ENCODE measurements at places on chromosomes 1 and 21.

GRCh38 chr1:6588128-6588892 lies 8.5 kb downstream of the ZBTB48 start:
- no peak for DNase-seq

- no peak for DNase-seq
Measured at GRCh38 chr1:19427087-19427781, 58.1 kb downstream of the CAPZB start.

- DNase-seq: no peak
Measured at GRCh38 chr1:44141531-44141930, at the start of gene KLF18. KLF18 (minus strand) TSS chr1:44141631; CDS start chr1:44141631, 0 bp downstream.

- DNase-seq: no peak
Measured at GRCh38 chr1:143748906-143749305, 222.9 kb downstream of the FAM72C start.

DNA sequence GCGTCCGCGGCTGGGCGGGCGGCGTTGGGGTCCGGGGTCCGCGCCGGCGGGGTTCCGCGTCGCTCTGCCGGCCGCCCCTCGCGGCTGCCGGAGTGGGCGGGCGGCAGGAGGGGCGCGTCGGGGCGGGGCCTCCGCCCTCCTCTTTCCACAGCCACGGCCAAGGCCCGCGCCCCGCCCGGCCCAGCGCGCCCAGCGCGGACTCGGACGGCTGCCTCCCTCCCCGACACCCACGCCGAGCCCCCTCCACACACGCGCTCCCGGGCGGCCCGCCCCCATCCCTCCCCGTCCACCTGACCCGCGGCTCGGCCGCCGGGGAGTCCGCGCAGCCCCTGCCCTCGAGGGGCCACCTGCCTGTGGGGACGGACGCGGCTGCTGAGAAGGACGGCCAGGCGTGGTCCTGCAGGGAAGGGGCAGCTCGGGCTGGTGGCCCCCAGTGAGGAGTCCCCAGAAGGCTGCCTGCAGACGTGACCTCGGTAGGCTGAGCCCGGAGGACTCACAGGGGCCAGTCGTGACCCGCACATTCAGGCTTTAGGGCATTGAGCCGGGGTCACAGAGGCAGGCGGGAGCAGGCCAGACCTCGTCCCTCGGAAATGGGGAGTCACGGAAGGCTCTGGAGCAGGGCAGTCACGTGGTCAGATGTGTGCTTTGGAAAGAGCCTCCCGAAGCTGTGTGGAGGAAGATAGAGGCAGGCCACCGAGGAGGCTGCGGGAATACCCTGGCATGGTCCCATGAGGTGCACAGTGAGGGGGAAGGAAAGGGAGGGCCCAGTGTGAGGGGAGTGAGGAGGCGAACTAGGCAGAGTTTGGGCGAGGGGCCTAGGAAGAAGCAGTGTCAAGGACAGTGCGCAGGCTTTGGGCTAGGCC lies at the start of gene COL8A2:
COL8A2 (minus strand) TSS at position 94 of the 863 bp plus-strand sequence. CDS start 24,980 bp downstream, outside the sequence.
- peak; percentile 77 for DNase-seq

GRCh38 chr1:48093147-48093546 lies 96.0 kb upstream of the TRABD2B start:
- DNase-seq: no peak

DNA sequence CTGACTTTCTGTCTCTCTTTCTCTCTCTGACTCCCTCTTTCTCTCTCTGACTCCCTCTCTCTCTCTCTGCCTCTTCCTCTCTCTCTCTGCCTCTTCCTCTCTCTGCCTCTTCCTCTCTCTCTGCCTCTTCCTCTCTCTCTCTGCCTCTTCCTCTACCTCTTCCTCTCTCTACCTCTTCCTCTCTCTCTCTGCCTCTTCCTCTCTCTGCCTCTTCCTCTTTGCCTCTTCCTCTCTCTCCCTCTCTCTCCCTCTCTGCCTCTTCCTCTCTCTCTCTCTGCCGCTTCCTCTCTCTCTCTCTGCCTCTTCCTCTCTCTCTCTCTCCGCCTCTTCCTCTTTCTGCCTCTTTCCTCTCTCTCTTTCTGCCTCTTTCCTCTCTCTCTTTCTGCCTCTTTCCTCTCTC lies 18.6 kb upstream of the ANKRD45 start:
- DNase-seq: no peak

- DNase-seq: no peak
Measured at GRCh38 chr1:177044390-177044789, 120.1 kb downstream of the ASTN1 start.

DNA sequence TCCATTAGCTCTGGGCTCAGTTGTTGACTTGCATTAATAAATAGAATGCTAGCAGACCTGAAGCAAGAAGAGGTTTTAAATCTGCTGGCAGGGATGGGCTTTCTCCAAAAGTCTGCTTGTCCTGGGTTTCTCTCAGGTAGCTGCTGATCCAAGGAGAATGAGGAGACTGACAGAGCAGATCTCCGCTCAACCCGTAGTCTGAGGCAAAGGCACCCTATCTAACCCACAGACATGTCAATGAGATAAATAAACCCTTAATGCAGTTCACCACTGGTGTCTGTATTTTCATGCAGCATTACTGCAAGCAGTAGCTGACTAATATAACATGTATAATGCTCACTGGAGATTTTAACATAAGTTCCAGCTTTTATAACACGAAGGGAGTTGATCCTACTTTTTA lies 44.1 kb upstream of the RGS21 start:
- DNase-seq: no peak
